ENCODE measurements at places on chromosomes 1 and 21. TPM values are rescaled to one million over a fixed set of nuclear protein-coding genes. Genes with fewer than 3 reads are reported as not detected.

GRCh38 chr1:154179946-154180687, 11.8 kb downstream of the TPM3 start:
- DNase-seq, result no peak

Gene HSD3B2
- not detected for total RNA-seq

Gene TMPRSS2
- 0.60 TPM for total RNA-seq

GRCh38 chr1:6080469-6080868, 34.8 kb downstream of the KCNAB2 start:
- DNase-seq, result no peak

Gene SYT6
- total RNA-seq, result 0.17 TPM
